ENCODE measurements at places on chromosomes 5 and 9.
A peak's percentile ranks its signal among the peaks of the same experiment; 100 is the strongest.

DNA sequence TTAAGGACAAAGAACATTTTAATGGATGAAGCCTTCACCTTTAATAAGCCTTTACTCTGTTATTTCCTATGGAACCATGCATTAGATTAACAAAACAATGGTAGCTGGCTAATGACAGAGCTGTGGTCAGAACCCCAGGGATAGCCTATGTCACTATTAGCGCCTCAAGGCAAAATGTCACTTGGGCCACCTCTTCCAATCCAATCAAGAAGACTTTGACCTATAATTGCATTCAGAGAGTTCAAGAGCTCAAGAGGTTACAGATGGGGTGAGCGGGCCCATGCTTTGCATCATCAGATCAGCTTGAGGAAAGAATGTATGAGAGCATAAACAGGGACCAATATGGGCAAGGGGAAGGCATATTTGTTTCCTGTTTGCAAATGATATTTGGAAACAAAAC, 425.1 kb downstream of the ARHGEF28 start:
- no peak for DNase-seq

DNA sequence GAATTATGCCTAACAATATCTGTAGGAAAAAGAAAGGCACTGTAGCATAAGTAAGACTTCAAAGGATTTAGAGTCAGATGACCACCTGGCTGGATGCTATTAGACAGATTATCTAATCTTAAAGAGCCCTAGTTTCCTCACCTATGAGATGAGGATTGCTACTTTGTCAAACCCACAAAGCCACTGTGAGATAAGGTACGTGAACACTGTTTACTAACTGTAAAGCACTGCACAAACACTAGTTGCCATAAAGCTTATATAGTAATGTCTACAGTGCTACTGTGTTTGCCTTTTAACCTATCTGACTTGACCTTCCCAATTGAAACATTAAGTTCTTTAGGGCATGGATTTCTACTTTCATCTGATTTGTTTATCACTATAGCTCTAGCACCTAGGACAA, 10.3 kb downstream of the TRMO start:
- DNase-seq, result no peak

- no peak for DNase-seq
Observed at GRCh38 chr9:14827805-14828204, 82.4 kb downstream of the FREM1 start.

DNA sequence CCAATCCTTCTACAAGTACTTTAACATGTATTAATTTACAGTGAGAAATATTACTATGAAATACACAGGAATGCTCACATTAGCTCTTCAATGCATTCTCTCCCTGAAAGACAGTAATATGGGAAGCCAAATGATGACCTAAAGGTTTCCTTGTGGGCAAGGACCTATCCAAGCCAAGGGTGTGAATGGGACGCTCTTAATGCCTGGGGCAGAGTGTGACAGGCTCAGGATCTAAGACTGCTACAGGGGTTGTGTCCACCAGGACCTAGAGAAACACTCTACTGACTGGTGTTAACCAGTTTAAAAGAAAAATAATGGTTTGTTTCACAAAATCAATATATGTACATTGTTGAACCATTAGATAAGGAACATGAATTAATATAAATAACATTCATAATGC, 158.7 kb downstream of the FGF1 start:
- DNase-seq, result no peak

GRCh38 chr5:77558266-77558665, 66.2 kb upstream of the WDR41 start:
- no peak for DNase-seq

DNA sequence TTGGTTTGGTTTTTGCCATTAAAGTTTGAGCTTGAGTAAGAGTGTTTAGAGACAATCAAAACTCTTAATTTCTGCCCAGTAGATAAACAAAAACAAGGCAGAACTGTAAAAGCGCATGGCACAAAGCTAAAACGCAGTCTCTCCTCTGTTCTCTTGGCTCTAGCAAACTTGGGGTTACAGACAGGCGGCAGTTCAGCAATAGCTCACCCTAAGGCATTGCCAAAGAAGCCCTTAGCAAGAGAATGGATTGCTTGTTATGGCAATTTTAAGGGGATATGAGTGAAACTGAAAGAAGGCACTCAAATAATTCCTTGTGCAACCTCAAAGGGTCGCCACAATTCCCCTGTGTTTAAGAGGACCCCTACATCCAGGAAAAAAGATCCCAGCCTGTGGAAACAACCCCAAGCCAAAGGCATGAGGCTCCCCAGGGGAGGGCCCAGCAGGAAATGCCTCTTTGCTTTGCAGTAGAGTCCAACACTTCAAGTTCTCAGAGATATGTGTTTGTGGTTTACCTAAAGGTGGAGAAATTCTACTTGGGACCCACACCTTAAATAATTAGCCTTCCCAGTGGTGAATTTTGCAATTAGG, 317.0 kb upstream of the MPDZ start:
- no peak for DNase-seq

GRCh38 chr9:105245029-105245890, 809 bp downstream of the SLC44A1 start:
- peak; percentile 76 for DNase-seq

DNA sequence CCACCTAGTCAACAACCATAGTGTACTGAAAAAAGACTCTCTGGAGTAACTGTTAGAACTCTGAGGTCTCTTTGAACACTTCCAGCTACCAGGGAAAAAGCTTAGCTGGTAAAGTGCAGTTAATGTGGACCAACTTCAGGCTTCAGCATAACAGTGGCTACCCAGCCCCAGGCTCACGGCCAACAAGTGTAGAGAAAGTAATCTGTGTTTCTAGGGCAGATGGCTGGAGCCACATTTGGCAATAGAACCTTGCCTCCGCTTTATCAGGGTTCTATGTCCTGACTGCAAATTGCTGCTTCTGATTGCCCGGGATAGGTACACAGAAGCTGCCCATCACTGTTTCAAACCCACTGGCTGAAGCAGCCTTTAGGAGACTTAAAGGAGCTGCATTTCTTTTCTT, 76.0 kb upstream of the SIMC1 start:
- no peak for DNase-seq

Data from foreskin fibroblast (primary cell).